ENCODE measurements at places on chromosomes 4 and X. TPM values are rescaled to one million over a fixed set of nuclear protein-coding genes. Genes with fewer than 3 reads are reported as not detected.

GATA1 gene
- not detected for total RNA-seq

MCF2 gene
- total RNA-seq: not detected

ARAP2 gene
- 0.36 TPM for total RNA-seq

FAM9C gene
- total RNA-seq: not detected

PRICKLE3 gene
- total RNA-seq: 12.7 TPM

IL21 gene
- total RNA-seq: not detected

Measured in A549 treated with CpdA at 1 μM for 4 hours (cell line).